ENCODE measurements at places on chromosomes 6 and 20. TPM values are rescaled to one million over a fixed set of nuclear protein-coding genes. Genes with fewer than 3 reads are reported as not detected.

- no peak for DNase-seq
Observed at GRCh38 chr6:150981095-150981494, 115.6 kb downstream of the MTHFD1L start.

DNA sequence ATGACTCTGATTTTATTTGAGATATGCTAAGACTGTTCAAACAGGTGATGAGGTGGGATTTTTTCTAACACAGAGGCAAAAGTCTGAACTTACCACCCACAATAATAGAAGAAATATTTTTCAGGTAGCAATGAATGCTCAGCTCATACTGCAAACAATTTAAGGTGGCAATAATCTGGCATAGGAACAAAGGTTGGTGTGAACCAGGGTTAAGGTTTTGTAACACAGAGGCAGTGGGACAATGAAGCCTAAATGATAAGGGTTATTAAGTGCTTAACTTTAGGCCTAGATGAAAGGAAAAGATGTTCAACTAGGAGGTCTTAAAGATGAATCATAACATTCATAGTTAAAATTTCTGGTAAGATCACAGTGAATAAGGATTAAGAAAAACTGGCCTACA lies 4.9 kb downstream of the ASCC3 start:
- no peak for DNase-seq

EGFL8 gene
- 7.9 TPM for total RNA-seq

- DNase-seq: peak; percentile 79
Observed at GRCh38 chr6:74197310-74197709, 501.3 kb downstream of the CD109 start.

Measured in PC-3 (cell line).